SJSA1 (cell line): ENCODE measurements at places on chromosomes 6 and 20. TPM values are rescaled to one million over a fixed set of nuclear protein-coding genes. Genes with fewer than 3 reads are reported as not detected.

DNA sequence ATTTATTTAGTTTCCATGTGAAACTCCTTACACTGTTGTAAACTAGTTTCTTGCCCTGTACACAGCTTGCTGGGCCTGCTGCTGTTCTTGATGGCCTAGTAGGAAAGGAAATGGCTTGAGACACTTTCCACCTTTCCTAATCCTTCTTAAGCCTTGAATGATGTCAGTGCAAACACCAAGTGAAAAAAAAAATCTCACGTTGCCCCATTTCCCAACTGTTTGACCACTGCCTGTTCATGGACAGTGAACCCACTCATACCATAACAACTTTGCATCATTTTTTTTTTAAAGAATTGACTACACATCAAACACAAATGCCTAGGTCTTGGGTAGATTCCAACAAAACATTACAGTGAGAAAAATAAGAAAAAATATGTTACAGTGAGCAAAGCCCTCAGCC is 653.6 kb upstream of the FLRT3 start:
- DNase-seq = no peak

DNA sequence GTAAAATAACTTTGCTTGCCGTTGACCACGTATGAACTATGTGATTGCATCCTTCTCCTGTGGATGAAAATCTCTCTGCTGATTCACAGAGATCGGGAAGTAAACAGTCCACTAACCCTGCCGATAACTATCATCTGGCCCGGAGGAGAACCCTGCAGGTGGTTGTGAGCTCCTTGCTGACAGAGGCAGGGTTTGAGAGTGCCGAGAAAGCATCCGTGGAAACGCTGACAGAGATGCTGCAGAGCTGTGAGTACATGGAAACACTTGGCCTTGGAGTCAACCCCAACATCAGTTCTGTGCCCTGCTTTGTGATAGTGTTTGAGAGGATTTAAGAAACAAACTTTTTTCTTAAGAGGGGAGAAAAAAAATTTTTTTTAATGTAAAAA is 937 bp downstream of the TAF8 start:
- no peak for DNase-seq

- no peak for DNase-seq
Observed at GRCh38 chr20:62505337-62506045, 29.7 kb upstream of the GATA5 start.

- DNase-seq = no peak
Observed at GRCh38 chr6:112283621-112284020, 29.3 kb upstream of the LAMA4 start.

- peak; percentile 62 for DNase-seq
Observed at GRCh38 chr6:52233975-52234823, 10.1 kb downstream of the IL17F start.

DNA sequence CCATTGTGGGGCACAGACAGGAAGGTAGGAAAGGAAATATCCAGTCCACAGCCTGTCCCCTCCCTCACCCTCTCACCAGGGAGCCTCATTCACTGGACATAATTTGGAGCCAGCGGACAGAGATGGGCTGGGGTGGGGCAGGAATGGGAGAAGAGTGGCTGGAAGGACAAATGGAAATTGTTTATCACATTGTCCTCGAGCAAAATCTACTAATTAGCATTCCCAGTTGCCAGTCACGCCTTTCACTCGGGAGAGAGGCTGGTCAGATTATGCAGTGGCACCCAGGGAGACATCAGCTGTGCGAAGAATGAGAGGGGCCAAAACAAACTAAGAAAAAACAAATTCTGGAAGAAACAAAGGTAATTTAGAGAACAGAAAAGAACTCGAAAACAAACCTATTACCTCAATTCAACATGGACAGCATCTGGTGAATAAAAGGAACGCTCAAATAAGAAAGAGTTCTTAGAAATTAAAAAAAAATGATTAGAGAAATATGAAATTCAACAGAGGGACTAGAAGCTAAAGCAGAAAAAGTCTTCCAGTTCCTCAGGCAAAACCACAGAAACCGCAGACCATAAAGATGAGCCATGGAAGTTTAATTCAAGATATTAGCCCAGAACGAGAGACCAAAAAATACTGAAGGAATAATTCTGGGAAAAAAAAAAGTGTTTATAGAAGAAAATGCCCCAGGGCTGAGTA is 108.5 kb upstream of the RALGAPA2 start:
- no peak for DNase-seq

DNA sequence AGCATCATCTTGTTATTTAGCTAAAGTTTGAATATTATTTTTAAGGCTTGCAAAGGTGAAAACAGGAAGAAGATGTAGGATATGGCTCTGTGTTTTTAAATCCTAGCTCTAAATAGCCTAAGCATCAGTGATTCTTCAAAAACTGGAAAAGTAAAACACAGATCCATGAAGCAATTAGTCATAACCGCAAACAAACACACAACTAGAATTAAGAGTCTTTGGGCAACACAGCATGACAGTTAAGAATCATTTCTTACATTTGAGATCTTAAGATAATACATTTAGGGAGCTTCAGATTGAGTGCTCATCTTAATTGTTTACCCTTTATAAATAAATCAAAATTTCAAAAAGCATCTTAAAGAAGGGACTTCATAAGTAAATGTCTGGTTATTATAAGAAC is 115.8 kb upstream of the MAP7 start:
- DNase-seq = no peak

GRCh38 chr20:51164731-51165130 is 141.8 kb upstream of the KCNG1 start:
- DNase-seq = no peak

- no peak for DNase-seq
Observed at GRCh38 chr6:80329496-80329895, 223.0 kb downstream of the BCKDHB start.

DNA sequence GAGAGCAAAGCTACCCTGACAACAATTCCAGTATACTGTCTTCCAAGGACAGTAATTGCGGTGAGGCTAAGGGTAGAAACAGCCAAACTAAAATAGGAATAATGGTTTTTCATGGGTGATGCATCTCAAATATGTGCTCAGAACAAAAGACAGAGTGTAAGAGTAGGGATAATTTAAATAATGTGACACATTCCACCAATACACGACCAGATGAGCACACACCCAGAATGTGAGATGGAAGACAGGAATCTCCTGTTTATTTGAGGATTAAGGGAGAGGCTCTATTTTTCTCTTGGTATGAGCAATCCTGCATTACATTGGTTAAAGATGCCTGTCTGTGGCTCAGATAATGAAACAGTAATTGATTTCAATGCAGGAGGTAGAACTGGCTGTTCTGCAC is 292.9 kb upstream of the ZFP64 start:
- DNase-seq = peak; percentile 64

DNA sequence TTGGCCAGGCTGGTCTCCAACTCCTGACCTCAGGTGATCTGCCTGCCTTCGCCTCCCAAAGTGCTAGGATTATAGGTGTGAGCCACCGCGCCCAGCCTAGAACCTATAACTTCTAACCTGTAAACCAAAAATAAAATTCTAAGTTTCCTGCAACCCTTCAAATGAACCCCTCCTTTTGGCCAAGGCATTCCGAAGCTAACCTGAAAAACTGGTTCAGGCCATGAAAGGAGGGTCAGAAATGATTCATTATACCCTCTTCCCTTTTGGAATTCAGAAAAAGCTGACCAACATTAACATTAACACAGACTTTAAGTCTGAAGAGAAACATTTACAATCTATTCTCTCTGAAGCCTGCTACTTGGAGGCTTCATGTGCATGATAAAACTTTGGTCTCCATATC is 165.1 kb downstream of the TINAG start:
- DNase-seq = no peak

DNA sequence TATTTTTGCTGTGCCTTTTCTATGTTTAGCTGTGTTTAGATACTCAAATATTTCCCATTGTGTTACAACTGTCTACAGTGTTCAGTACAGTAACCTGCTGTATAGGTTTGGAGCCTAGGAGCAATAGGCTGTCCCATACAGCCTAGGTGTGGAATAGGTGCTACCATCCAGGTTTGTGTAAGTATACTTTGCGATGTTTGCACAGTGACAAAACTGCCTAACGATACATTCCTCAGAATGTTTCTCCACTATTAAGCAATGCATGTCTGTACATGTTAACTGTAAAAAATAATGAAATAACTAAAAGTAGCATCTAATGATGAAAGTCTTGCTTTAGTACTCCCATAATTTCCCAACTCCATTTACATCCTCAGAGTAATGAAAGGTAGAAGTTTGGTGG is 46.0 kb downstream of the SERAC1 start:
- DNase-seq = no peak

- DNase-seq = no peak
Observed at GRCh38 chr6:137339929-137340559, 120.9 kb upstream of the IFNGR1 start.

GRCh38 chr6:143675946-143676345 is 1.8 kb upstream of the PHACTR2 start:
- DNase-seq = no peak

DNA sequence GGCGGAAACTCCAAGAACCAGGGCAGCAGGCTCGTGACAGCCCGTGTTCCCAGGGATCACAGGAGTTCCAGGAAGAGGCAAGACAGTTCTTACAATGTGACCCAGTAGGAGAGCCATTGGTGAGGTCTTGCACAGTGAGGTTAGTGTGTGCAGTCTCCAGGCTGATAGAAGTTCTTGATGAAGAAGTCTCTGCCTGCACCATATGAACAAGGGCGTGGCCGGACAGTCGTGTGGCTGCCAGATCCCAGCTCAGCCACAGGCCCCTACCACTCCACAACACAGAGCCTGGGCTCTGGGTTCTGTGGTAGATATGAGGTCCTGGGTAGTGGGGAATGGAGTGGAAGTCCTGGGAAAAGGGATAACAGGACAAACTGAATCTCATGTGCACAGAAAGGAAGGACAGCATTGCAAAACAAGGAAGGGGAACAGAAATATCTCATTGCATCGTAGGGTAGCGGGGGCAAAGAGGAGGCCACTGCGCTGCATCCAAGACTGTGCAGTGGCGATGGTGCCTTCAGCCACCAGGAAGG is 65.2 kb downstream of the STX11 start:
- DNase-seq = no peak

GRCh38 chr20:48704761-48705160 is 123.0 kb downstream of the PREX1 start:
- no peak for DNase-seq

- no peak for DNase-seq
Observed at GRCh38 chr20:62575976-62576722, 66.2 kb upstream of the SLCO4A1 start.

DNA sequence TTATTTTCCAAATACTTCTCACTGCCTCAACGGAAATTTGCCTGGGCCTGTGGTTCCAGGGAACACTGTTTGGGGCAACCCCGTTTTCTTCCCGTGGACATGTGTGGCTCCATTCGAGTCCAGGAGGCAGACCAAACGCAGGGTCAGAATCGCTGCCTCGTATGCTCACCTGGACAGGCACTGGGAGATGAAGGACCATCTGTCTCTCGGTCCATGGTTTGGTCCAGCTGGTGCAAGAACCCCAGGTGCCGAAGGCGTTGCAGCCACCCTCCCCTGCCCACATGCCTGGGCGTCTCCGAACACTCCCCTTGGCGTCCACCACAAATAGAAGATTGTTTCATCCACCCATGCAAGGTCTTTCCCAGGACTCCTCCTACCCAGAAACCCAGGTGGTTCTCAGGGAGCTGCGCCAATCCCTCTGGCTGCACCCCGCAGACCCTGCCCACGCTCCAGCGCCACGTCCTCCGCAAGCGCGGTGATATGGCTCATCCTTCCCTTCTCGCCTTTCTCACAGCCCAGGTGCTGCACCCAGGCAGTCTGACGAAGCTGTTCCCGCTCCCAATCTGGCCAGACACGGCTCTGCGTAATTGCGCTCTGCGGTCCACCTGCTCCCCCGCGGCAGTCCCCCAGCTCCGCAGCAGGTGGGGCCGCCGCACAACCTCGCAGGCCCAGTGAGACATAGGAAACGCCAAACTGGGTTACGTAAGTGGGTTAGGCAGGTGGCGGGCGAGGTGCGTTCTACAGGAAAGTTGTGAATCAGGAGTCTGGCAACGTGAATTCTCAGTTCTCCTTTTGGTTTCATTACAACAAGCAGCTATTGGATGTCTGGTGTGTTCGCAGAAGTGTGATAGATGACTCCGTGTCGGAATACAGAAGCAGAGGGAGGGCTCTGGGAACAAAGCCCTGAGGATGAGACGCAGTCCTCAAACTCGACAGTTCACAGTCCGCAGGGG is 146.2 kb upstream of the ECI2 start:
- DNase-seq = no peak

GRCh38 chr6:33817489-33817888 is 13.7 kb upstream of the MLN start:
- no peak for DNase-seq

DNA sequence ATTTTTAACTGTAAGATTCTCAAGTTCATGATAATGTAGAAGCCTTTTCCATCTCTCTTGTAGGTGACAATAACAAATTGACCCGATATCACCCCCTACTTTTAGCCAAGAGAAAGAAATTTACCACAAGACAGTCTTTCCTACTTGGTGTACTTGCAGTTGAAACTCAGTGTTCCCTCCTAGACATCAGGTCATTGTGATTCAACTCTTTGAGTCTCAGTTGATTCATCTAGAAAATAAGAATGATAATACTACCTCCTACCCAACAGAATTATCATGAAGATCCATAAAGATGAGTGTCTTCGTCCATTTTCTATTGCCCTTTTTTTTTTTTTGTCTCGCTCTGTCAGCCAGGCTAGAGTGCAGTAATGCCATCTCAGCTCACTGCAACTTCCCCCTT is 51.3 kb upstream of the TRERF1 start:
- no peak for DNase-seq

GRCh38 chr6:25446830-25447569 is 167.8 kb downstream of the CARMIL1 start:
- DNase-seq = no peak

DNA sequence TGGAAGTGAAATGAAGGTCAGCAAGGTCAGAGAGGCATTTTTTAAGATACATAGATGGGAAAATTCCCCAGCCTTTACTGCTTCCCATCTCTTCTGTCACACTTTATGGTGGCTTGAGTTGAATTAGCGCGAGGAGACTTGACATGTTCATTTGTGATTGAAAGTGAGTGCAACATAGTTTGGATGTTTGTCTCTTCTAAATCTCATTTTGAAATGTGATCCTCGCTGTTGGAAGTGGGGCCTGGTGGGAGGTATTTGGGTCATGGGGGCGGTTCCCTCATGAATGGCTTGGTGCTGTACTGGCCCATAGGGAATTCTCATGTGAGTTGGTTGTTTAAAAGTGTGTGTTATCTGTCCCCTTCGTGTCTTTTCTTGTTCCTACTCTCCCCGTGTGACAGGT is 237.2 kb downstream of the CDKAL1 start:
- no peak for DNase-seq

DNA sequence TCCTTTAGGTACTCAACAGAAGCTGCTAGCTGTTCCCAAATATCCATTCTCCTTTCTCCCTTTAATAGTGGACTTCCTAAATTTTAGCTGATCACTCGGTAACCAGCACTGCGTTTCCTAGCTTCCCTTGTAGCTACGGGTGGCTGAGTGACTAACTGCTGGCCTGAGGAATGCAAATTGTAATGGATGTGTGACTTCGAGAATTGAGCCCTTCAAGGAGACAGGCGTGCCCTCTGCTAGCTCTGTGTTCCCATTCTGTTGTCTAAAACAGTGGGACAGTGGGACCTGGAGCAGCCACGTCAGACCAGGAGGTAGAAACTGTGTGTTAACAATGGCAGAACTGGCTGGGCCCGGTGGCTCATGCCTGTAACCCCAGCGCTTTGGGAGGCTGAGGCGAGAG is 56.5 kb downstream of the SCML4 start:
- no peak for DNase-seq

CUL9 gene
- 8.3 and 15.7 TPM in 2 replicates for total RNA-seq

ARFGEF3 gene
- total RNA-seq = not detected in 2 replicates

SLC24A3 gene
- not detected in 2 replicates for total RNA-seq

LBP gene
- not detected in 2 replicates for total RNA-seq

GRM4 gene
- total RNA-seq = not detected in 2 replicates

MUCL3 gene
- total RNA-seq = not detected in 2 replicates

ADGRB3 gene
- not detected in 2 replicates for total RNA-seq

BTN3A1 gene
- total RNA-seq = 16.7 and 26.2 TPM in 2 replicates

RAET1E gene
- total RNA-seq = 0.28 TPM in 1 of 2 replicates, not detected in the other

BMP5 gene
- 1.6 TPM in 2 replicates for total RNA-seq

SAMD10 gene
- total RNA-seq = 0.41 and 0.47 TPM in 2 replicates
